ENCODE measurements at places on chromosomes 1 and 21.

DNA sequence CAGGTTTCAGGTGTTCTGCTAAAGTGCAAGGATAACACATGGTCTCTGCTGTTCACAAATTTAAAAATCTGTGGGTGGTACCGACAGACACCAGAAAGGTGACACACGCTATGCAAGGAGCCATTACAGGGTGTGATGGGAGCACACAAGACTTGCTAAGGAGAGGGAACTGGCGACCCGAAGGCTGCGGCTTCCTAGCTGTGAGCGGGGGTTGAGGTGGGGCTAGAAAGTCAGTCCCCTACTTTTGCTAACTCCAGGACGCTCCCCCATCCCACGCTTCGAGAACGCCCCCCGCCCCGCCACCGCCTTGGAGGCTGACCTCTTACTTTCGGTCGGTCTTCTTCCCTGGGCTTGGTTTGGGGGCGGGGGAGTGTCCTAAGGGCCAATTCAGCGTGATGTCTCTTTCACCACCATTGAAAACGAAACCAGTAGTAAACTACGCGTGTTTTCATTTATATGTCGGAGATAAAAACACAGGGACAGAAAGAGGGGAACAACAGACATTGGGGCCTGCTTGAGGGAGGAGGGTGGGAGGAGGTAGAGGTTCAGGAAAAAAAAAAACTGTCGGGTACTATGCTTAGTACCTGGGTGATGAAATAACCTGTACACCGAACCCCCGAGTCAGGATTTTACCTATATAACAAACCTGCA is 1.1 kb downstream of the CKS1B start:
- DNase-seq = no peak

GRCh38 chr1:10594595-10595223 is 120.0 kb downstream of the PEX14 start:
- no peak for DNase-seq

DNA sequence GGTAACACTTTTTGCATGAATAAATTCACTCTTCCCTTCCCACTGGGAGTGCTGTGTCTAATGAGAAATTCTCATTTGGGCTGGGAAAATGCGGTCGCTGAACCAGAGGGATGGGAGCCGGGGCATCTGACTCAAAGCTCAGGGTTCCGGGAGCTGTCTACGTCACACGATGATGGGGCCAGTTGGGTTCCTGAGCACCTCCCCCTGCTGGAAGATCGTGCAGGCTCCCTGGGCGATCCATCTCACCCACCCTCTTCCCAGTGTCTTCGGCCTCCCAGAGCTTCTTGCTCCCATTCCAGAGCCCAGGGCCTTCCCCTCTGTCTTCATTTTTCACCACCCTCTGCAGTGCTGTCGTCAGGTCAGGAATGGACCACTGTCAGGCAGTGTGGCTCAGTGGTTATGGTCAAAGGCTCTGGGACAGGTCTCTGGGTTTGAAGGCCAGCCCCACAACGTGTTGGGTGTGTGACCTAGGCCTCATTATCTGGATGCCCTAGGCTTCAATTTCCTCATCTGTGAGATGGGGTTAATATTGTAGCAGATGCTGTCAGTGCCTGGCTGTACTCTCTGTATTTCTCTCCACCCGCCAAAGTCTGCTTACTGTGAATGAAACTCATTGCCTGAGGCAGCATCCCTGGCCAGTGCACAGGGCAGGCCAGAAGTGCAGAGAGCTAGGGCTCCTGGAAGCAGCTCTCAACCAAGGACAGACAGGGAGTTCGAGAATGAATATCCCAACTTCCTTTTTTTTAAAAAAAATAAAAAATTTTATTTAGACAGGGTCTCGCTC is 31.8 kb downstream of the IGSF21 start:
- DNase-seq = no peak

GRCh38 chr1:2405588-2406295 is 6.6 kb downstream of the PEX10 start:
- DNase-seq = no peak

GRCh38 chr1:65890201-65890843 is 97.6 kb downstream of the PDE4B start:
- DNase-seq = no peak

- DNase-seq = no peak
These were observed 22.2 kb upstream of the PHGDH start for GRCh38 chr1:119689511-119689910.

GRCh38 chr1:35595684-35596083 is 22.6 kb downstream of the TFAP2E start:
- no peak for DNase-seq

Measured in NCI-H748 treated with DMSO at 0.1 percent for 48 hours (cell line).